CD4-positive, alpha-beta T cell treated with Interleukin-6 at 100 ng/mL for 8 hours (primary cell): ENCODE measurements at places on chromosomes 5 and 9.

DNA sequence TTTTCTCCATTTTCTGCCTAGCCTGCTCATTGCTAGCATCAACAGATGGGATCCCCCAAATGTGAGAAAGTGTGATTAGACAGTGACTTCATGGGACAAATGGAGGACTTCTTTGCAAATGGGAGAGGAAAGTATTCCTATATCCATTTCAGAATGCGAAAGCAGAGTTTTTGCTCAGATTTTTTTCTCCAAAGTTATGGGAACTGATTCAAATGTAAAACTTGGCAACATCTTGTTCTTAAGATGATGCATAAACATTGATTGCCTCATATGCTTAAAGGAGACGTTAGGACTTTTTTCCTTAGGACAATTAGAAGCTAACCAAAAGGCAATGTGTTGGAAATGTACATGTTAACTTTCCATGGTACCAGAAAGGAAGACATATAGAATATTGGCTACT lies 704.3 kb upstream of the ZNF608 start:
- no peak for DNase-seq

DNA sequence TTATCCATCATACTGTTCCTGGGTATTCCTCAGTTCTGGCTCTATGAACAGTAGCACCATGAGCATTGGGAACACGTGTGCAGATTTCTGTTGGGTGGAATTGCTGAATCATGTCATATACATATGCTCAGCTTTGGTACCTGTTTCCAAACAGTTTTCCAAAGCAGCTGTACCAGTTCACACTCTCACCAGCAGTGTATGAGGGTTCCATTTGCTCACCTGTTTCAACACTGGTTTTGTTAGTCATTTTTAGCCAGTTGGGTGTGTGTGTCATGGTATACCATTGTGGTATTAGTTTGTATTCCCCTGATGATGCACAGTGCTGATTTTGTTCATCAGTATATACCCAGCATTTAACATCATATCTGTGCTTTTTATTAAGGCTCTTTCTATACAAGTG lies 56.7 kb upstream of the ECM2 start:
- DNase-seq: no peak

DNA sequence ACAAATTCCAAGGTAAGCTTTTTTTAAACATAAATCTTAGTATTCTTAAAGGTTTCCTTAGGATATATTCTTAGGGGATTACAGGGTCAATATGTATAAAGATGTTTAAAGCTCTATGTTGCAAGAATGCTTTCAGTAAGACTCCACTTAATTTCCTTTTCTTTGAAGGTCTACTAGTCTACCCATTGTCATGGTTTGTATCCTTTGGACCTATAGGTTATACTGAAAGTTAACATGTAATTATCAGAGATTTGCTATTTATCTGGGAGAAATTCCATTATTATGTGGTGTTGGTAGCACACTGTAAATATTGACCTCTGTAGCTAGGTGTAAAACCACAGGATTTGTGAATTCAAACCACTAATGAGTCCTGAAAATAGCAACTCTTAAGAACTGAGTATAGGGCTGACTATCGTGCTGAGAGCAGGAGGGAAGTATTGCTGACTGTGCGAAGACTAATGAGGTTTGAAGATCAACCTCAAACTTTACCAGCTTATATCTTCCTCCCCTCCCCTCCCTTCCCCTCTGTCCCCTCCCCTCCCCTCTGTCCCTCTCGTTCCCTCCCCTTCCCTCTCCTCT lies 85.6 kb downstream of the GADD45G start:
- DNase-seq: no peak

DNA sequence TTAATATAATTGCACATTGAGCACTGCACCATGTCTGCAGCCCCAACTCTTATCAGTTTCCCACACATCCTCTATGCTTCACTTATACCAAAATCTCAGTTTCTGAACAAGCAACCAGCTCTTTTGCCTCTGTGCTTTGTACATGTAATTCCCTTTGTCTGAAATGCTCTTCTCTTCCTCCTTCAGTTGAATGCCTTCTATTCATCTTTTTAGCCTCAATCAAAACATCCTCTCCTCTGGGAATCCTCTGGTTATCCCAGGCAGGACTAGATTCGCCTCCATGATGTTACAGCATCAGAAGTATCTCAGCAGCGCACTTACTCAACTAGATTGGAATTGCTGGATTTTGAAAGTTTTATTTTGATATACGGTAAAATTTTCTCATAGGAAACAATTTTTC lies 143.3 kb downstream of the GAS1 start:
- DNase-seq: no peak

DNA sequence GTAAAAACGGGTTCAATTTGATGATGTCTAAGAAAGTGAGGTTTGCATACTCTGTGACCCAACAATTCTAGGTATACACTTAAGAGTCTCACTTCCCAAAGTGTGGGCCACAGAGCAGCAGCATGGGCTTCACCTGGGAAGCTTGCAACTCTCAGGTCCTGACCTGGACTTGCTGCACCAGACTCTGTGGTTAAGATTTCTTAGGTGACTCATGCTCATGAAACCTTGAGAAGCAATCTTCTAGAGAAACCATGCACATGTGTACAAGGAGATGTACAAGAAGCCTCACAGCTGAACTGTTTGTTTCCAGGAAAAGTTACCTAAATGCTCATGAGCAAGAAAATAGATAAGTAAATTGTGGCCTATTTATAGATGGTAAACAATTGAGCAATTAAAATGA lies 30.0 kb downstream of the DNAJC21 start:
- DNase-seq: no peak

GRCh38 chr9:96519095-96519494 lies 69.1 kb downstream of the HABP4 start:
- DNase-seq: no peak

DNA sequence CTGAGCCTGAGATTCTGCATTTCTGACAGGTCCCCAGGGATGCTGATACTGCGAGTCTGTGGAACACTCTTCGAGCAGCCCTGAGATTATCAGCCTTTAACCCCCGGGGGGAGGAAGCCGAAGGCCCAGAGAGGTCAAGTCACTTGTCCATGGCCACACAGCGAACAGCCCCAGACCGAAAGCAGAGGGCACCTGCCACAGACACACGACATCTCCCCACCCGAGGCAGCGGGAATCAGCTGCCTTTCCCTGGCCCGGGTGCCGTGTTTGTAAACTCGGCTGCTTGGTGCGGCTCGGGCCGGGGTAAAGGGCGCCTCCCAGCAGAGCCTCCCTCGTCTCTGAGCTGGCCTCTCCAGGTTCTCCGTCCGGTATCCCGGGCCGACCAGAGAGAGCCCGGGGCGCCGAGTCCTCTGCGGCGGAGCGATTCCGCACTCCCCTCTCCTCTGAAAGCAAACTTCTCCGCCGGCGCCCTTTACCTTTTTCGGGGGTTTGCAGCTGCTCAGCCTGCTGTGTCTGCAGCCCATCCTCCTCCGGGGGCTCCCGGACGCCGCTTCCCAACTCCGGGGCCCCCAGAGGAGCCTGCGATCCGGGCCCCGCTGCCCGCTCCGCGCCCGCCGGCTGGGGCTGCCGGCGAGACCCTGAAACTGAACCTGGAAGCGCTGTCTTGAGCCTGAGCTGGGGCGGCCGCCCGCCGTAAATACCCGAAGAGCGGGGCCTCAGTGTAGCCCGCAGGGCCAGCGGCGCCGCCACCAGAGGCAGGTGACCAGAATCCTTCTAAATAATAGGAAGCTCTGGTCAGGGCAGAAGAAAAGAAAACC lies at the start of gene CCDC69:
Gene CCDC69, minus strand, starts transcription at position 646 of the 818 bp plus-strand sequence. Its CDS starts 122 bp downstream, at position 524.
- peak; percentile 44 for DNase-seq

GRCh38 chr9:68546596-68547390 lies 6.1 kb upstream of the TMEM252 start:
- DNase-seq: no peak

- no peak for DNase-seq
Observed at GRCh38 chr9:71519098-71519696, 249.1 kb downstream of the CEMIP2 start.

- no peak for DNase-seq
Observed at GRCh38 chr5:124581738-124582560, 164.5 kb downstream of the ZNF608 start.

DNA sequence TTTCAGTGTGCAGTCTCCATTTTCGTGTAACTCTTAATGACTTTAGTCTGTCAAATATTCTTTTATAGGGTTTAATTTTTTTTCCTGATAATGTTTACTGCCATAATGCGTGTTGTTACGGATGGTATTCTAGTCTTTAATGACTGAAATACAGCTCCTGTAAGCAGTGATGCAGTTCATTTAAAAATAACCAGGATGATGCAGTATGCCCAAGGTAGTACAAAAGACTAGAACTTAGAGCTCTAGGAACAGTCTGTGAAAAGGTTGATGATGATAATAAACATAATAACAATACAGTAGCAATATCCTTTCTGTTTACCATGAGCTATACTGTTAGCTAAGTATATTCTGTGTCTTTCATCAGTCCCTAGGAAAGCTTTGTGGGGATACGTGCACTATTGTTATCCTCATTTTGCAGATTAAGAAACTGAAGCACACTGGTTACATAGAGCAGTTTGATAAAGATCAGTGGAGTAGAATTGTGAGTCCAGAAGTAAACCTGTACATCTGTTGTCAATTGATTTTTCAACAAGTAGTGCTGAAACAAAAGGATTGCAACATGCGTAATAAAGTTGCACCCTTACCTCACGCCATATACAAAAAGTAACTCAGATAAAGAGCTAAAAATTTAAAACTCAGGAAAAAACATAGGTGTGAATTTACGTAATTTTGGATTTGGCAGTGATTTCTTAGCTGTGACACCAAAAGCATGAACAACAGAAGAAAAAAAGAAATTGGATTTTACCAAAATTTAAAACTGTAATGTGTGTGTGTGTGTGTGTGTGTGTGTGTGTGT lies 64.5 kb downstream of the MTREX start:
- DNase-seq: no peak

- no peak for DNase-seq
Observed at GRCh38 chr9:94809778-94810177, 83.3 kb downstream of the AOPEP start.

DNA sequence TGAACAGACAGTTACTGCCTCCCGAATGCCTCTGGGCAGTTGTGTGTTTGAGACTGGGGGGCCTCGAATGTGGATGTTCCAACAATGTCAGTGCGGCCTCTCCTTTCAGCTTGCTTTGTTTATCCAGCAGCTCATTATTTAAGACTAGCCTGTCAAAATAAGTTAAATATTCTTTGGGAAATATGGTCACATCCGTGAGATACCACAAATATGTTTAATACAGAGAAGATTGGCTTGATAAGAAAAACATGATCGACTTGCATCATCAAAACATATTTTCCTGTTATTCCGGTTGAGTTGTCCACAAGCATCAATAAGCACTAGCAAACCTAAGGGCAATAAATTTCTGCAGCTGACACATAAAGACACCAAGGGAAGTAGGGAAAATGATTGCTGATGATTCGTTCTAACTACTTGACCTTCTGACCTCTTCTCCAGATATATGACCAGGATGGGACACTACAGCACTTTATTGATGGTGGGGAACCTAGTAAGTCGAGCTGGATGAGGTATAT lies 66.5 kb downstream of the PRDM6 start:
- no peak for DNase-seq

GRCh38 chr5:113480243-113480642 lies 8.0 kb downstream of the MCC start:
- no peak for DNase-seq

DNA sequence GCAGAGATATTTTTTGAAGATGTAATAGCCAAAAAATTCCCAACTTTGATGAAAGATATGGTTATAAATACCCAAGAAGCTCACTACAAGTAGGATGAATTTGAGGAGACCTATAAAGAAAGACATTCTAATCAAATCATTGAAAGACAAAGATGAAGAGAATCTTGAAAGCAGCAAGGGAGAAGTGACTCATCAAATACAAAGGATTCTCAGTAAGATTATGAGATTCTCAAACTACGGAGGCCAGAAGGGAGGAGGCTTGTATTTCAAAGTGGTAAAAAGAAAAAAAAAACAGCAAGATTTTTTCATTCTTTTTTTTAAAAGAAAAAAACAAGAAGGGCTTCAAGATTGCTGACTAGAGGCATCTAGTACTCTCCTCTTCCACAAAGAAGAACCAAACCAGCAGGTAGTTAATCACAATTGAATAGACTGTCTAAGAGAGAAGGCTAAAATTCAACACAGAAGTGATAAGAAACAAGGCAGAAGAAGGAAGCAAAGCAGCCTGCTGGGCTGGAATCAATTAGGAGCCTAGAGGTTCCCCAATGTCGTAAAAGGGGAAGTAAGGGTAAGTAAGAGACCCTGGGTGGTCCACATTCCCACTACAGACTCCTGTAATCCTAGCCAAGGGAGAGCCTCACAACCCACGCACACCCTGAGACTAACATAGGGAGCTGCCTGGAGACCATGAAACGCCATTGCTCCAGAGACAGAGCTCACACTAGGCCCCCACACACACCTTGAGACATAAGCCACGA lies 59.1 kb upstream of the NIPAL4 start:
- DNase-seq: no peak
